ENCODE measurements at places on chromosomes 16 and 17.

DNA sequence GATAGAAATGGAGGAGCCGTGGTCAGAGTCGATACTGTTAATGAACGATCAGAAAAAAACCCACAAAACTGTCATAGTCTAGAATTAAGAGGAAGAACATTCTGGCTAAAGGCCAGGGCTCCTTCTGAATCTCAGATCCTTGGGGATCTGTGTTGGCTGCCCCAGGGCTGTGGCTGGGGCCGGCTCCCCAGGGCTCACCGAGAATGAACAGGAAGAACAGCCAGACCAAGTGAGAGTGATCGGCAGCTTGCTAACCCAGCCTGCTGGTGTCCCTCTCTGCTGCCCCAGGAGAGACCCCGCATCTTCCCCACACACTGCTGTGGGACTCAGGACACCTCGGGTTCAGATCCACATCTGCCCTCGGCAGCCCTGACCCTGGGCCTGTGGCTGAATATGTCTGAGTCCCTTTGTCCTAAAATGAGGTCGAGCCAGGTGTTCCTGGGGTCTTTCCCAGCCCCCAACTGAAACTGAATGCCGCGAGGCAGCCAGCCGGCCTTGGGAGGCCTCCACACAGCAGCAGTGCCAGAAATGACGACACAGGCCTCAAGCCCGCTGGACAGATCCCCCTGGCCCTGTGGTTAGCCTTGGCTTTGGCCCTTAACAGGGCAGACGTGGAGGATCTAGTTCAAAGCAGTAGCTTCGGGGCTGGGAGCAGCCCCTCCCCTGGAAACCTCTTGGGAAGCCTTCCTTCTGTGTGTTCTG, 23.9 kb upstream of the CLEC18A start:
- peak; percentile 89 for DNase-seq

- DNase-seq, result no peak
Observed at GRCh38 chr16:89006036-89006752, 29.2 kb upstream of the CBFA2T3 start.

- DNase-seq, result no peak
Observed at GRCh38 chr16:78483124-78483992, 383.9 kb downstream of the WWOX start.

DNA sequence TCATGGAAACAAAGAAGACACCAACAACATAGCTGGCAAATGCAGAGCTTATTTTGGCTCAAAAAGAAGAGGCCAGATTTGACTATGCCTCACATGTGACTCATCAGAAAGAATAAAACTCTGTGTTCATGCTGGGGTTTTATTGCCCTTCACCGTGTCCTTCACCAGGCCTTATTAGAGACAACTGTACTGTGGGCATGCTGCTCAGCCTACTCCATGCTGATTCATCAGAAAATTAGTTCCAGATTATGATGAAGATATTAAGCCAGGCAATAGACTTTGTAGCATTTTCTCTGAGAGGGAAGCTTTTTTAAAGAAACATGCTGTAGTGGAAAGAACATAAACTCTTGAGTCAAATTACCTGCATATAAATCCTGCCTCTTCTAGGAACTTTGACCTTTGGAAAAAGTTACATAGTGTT, 89.8 kb downstream of the CYB561 start:
- no peak for DNase-seq

- DNase-seq, result no peak
Observed at GRCh38 chr17:2138761-2139160, 83.9 kb downstream of the HIC1 start.

GRCh38 chr17:32826076-32826475, 50.8 kb downstream of the MYO1D start:
- DNase-seq, result no peak

DNA sequence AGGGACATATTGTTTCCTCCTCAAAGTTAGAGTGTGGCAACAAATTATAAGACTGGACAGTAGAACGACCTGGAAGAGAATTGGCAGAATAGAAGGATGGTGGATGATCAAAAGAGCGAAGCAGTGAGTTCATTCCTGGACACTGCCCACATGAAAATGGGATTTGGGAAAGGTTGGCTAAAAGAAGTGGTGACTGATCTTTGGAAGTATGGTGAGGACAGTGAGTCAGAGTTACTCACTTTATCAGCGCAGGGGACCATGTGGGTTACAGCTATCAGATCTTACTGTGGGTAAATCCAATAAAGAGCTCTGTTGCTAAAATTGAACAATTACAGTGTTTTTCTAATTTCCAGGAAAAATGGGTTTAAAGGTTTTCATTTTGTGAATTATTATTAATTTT, 2.7 kb upstream of the TANC2 start:
- no peak for DNase-seq

GRCh38 chr17:81417049-81417878, 22.0 kb downstream of the BAHCC1 start:
- no peak for DNase-seq

- no peak for DNase-seq
Observed at GRCh38 chr16:56851671-56852400, 13.2 kb upstream of the SLC12A3 start.

DNA sequence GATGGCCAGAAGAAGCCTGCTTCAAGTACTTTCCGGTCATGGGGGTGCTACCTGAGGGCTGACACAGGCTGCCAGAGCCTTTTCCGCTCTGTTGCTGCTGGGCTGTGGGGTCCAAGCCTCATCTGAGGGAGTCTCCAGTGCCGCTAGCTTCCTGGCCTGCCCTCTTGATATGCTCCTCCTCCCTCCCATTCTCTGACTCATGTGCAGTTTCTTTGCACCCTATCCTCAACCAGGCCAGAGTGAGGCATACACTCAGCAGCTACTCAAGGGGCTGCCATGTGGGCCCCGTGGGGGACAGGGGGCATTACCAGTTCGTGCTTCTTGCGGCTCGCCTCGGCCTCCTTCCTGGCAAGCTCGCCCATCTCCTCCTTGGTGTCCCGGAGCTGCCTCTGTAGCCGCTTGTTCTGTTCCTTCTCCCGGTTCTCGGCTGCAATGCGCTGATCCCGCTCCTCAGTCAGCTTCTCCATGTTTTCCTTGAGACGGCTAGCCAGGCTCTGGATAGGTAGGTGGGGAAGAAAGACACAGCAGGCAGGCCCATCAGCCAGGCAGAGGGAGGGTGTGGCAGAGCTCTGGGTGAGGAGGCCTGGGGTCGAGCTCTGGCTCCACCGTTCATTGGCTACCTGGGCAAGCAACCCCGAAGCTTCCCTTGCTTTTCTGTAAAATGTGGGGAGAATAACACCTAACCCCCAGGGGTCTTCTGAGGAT, 43.8 kb downstream of the PIPOX start:
- DNase-seq, result no peak

- DNase-seq, result no peak
Observed at GRCh38 chr17:64264891-64265290, 1.8 kb upstream of the TEX2 start.

GRCh38 chr16:89013111-89013510, 36.1 kb upstream of the CBFA2T3 start:
- no peak for DNase-seq

- no peak for DNase-seq
Observed at GRCh38 chr17:81735264-81736102, 23.4 kb downstream of the SLC25A10 start.

DNA sequence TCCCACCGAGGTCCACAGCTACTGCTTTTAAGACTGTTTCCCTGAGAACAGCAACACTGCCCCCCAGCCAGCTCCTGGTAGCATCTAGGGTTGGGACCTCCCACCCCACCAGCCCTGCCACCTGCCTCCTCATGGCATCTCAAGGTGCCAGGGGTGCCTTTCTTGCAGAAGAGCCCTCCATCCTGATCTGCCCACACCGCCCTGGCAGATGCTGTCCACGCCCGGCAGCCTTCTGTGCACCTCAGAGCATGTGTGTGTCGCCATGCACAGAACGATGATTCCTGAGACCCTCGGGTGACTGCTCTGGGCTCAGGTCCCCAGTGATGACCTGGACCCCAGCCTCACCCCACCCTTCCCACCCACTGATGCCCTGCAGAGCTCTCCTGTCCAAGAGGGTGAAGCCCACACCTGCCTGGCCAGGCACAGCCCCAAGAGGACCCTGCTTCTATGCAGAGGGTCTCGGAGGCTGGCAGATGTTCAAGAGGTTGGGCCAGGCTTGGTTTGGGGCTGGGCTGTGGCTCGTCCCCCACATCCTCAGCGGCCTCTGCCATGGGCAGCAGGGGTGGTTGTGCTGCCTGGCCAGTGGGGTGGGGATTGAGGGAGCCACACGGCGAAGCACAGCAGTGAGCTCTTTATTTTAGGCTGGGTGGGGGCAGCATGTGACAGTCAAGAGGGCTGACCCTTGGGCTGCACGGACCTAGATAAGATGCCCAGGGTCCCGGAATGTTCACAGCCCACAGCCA, 5.2 kb upstream of the SPATA2L start:
- no peak for DNase-seq

- DNase-seq, result no peak
Observed at GRCh38 chr17:59413014-59413766, 81.7 kb downstream of the YPEL2 start.

DNA sequence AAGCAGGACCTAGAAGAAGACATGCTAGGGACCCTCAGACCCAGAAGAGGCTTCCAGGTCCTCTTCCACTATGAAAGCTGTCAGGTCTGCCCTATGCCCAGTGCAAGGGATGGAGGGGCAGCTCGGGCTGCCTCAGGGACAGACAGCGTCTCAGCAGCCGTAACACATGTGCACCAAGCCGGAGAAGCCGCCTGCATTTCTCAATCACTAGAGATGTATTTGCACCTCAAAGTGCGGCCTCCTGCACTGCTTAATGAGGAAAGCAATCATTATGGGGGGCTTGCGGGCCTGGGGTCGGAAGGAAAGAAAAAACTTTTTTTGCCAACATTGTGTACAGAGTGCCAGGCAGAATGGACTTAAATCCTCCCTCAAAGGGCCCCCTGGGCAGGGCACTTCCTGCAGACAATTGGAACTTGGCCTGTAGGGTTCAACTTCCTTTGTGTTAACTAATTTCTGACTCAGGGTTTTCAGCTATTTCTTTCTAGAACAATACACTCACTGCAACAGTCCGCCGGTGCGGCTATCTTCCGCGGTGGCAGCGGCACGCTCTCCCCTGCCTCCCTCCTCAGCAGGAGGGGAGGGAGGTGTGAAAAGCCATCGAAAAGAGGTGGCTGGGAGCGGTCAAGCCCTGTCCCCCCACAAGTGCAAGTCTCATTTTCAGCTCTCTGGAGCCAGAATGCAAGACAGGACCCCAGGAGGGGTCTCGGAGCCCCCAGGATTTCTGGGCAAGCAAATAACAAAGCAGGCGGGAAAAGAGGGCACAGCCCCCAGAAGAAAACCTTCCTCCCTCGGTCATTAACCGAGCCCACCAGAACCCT, 101.2 kb downstream of the ZNF423 start:
- DNase-seq, result no peak

DNA sequence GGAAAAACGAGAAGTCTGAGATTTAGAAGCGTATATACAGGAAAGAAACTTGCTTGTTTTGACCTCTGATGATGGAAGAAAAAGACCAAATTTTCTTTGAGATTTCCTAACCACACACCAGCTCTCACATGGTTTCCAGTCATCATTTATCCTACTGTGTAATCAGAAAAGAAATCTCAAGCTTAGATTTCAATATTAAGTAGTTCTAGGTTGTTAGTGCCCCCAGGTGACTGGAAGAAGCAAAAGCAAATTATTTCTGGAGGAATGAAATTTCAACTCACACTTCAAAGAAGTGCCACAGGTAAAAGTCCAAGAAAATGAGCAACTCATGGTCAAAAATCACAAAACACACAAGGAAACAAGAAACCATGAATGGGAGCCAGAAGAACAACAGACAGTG, 51.8 kb upstream of the KDM6B start:
- DNase-seq, result no peak

- no peak for DNase-seq
Observed at GRCh38 chr16:24626256-24626655, 86.9 kb downstream of the RBBP6 start.

DNA sequence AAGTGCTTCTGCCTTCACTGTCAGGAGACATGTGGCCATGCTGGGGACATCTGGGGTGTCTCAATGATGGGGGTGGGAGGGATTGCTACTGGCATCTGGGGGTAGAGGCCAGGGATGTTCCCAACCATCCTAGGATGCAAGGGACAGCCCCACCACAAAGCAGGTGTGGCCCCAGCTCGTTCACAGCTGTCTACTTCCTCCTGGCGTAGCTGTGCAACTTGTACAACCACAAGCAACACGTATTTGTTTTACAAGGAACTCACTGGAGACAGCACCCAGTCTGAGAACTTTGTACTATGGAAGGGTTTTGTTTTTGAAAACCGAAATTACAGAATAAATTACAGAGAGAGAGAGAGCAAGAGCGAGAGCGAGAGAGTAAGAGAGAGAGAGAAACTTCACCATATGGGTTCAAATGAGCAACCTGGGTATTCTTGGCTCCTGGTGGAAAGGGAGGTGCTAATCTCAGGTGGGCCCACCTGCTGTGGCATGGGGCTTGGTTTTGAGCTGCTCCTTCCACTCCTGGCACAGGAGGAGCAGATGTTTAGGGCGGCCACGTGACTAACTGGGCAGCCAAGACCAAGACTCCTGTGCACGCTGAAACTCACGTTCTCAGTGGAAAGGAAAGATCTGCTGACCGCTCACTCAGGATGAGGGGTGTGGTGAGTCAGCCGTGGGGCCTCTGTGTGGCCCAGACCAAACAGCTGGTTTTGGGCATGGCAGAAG, 17.5 kb upstream of the TNFRSF13B start:
- DNase-seq, result no peak

- no peak for DNase-seq
Observed at GRCh38 chr17:50289278-50289677, 15.0 kb downstream of the TMEM92 start.

DNA sequence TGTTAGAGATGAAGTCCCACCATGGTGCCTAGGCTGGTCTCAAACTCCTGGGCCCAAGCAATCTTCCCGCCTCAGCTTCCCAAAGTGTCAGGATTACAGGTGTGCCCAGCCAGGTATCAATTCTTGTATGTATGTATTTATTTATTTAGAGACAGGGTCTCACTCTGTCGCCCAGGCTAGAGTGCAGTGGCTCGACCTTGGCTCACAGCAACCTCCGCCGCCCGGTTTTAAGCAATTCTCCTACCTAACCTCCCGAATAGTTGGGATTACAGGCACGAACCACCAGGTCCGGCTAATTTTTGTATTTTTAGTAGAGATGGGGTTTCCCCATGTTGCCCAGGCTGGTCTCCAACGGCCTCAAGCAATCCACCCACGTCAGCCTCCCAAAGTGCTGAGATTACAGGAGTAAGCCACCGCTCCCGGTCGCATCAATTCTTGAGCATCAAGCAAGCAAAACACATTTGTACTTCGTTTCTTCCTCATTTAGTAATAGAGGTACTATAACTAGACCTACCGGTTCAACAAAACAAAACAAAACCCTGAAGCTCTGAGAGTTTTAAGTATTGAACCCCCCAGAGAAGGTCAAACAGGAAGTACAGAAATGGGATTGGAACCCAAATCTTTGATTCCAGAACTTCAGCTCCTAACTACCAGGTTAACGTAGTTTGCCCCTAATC, 1.0 kb upstream of the ZNF500 start:
- DNase-seq, result no peak

GRCh38 chr17:35870906-35871819, 2.5 kb upstream of the HEATR9 start:
- no peak for DNase-seq

GRCh38 chr16:88810166-88810911, 1.4 kb downstream of the APRT start:
- DNase-seq, result no peak

DNA sequence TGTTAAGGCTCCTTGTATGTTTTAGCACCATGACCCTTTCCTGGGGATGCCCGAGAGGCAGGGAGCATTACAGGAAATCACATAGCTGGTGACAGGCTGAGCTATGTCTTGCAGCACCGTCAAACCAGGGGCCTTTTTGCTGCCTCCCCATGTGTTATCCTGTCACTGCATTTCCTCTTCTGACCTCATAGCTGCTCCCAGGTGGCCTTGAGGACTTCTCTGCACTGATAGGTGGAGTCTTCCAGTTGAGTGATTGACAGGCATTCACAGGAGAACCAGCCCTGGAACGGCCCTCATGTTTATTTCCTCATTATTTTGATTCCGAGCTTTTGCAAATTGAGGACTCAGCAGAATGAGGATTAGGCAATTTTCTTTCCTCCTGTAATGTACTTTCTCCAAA, 349.6 kb downstream of the HAPSTR1 start:
- DNase-seq, result no peak
